GM12892 (cell line): ENCODE measurements at places on chromosomes 12 and 14.

GRCh38 chr12:25283006-25283405 lies 32.3 kb upstream of the KRAS start:
- DNase-seq: no peak

- DNase-seq: no peak
Measured at GRCh38 chr12:57564178-57564740, 14.4 kb downstream of the KIF5A start.

GRCh38 chr14:54857830-54858269 lies 44.8 kb downstream of the GCH1 start:
- DNase-seq: no peak

- DNase-seq: peak; percentile 74
Measured at GRCh38 chr12:54053003-54053750, 458 bp upstream of the HOXC4 start.
